CD4-positive, alpha-beta T cell treated with Interleukin-10 for 1 hour (primary cell): ENCODE measurements at places on chromosomes 11 and 22.

DNA sequence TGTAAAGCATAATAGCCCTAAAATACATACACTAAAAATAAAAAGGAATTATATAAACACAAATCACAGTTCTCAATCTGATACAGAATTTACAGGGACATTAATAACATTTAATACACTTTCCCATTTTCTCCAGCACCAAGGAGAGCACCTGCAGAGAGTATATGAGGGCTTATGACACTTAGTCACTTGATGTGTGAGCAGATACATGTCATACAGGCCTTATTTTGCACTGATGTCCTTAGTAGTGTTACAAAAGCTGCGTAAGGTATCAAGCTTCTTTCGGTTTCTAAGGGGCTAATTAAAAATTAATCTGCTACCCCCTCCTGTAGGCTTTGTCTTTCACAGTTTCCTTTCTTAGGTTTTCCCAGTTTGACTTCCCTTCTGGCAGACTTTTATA, 61.3 kb downstream of the TRIM44 start:
- DNase-seq, result no peak

DNA sequence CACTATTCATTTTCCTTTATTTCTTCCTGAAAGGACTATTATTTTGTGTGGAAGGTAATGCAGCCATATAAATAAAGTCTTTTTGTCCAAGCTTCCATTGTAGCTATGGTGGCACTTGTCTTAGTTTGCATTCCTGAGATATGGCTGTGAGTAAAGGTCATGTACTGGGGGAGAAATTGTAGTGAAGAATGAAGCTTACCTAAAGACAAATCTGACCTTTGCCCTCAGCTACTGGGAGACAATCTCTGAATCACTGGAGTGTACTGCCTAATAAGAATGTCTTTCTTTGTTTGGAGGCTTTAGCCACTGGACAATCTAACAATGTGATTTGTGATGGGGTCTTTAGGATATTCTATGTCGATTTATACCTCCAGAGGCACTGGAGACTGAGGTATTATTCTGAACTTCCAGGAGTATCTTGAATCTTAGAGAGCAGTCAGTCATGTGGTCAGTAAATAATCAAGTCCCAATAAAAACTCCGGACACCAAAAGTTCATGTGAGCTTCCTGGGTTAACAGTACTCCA, 39.7 kb upstream of the OR5AK2 start:
- no peak for DNase-seq

- DNase-seq, result no peak
Observed at GRCh38 chr11:69002110-69002569, 10.9 kb downstream of the MRGPRF start.

DNA sequence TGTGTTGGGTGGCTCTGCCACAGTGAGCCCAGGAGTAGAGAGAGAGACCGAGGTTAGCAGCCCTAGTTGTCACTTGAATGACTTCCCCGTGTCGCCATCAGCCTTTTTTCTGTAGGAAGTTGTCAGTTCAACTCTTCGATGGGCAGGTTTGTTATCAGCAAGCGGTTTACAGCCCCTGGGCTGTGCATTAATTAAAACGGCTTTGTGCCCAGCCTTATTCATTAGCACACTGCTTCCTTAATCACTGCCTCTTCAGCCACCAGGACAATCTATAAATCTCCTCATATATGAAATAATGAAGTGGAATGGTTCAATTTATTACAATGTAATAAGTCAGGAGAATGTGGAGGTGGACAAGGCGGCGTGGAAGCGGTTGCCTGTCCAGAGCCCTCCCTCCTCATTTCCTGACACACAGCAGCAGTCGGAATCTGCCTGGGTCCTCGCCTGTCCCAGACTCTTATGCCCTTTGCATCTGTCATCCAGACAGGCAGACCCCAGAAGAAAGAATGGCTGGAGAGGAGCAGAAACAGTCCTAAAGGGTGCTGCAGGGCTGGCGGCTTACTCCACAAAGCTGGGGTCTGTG, 122.4 kb upstream of the OPCML start:
- no peak for DNase-seq

- no peak for DNase-seq
Observed at GRCh38 chr22:42959576-42960509, 55.1 kb downstream of the PACSIN2 start.

GRCh38 chr11:69044111-69045013, 4.4 kb upstream of the TPCN2 start:
- DNase-seq, result peak; percentile 22

DNA sequence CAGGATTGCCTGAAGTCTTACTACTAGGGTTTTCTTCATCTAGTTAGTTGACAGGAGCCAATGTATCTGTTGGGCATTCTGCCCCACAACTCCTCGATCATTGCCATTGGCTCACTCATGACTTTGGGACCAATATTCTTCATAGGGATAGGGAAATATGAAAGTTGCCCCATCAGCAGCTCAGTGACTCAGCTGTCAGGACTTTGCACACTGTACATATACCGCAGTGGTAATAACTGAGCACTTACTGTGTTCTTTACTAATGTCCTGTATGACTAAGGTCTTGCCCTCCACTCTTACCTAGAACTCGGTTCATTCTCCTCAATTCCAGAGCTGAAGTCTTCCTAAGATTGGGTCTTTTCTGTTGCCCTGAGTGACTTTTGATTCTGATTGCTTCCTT, 46.8 kb upstream of the PGR start:
- DNase-seq, result no peak

DNA sequence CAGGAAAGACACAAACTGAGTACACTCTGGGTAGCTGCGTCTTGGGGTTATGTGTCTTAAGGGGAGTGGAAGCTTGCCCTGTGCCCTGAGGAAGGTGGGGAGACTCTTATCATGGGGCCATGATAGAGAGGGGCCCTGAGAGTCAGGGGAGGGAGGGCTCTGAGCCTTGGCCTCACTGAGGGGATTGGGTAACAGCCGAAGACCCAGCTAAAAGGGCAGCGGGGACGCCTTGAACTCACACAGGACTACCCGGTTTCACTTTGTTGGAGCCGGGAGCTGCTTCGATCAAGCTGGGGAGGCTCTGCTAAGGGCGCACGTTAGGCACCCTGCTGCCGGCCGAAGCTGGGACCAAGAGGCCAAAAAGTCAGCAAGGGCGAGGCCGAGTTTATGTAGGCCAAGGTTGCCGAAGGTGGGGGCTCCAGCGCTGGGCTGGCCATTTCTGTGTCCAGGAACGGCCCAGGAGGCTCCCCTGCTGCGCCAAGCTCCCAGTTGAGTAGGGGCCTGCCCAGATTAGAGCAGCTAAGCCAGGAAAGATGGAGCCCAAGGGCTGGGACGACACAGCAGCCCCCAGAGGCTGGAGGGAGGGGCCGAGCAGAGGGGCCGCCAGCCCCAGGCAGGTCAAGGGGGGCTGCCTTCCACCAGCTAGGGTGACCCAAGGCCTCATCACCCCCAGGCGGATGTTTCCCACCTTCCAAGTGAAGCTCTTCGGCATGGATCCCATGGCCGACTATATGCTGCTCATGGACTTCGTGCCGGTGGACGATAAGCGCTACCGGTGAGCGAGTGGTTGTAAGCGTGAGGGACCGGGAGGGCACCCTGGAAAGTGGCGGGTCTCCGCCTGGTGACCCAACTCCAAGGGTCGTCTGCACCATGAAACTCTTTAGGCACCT, 2.2 kb downstream of the TBX1 start:
- no peak for DNase-seq

DNA sequence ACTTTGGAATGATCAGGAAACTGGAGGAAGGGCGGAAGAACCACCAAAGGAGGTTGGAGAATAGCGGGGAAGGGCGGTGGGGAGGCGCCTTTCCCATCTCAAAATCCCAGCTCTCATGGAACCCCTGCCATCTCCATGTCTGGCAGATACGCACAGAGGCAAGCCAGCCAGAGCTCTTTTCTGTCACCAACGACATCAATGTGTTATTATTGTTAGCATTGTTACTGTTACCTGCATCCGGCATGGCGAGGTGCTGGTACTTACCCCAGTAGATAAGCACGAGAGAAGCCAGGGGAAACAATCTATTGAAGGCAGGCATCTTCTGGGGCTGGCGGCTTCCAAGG, 969 bp downstream of the SCN3B start:
- no peak for DNase-seq

DNA sequence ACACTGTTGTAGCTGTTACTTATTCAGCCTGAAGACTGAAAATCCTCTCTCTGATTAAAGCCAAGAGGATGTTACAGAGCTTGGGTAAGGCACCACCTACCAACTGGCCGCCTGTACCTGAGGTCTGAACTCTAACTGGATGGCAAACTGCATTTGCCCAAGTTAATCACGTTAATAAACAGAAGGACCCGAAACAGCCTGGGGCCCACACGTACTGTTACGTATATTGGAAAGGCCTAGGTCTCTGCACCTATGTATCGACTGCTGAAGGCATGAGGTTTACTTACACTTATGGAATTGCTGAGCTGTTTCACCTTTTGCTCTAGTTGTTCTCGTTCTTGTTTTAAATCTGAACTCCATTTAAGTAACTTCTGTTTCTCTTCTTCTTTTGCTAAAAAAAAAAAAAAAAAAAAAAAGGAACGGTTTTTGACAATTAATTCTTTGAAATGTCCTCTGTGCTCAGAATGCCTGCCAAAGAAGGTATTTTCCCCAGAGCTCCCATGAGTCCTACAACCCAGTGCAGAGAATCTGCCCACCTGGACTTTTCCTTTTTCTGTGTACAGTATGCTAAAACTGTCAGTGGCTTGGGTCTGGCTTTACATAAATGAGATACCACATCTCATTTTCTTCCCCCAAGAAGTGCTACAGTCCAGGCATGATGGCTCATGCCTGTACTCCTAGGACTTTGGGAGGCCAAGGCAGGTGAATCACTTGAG, 13.1 kb downstream of the LARGE2 start:
- DNase-seq, result no peak

DNA sequence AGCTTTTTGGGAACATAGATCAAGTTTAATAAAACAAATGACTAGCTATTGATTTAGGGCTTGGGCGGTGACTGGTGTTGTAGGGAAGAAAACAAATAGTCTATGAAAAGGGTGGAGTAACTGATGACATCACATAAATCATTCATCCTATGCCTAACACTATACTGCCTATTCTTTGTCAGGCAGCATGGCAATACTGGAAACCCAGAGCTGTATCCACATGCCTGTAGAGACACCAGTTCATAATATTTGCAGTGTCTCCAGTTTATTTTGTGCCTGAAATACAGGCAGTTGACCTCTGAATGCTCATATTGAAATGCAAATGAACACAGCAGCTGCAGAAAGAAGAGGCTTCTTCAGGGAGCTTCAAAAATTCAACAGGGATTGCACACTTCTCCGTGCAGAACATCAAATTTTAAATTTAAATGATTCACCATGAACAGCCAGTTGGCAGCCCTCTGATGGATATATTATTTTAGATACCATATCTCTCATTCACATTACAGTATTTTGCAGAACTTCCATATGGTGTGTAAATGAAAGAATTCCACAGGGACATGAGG, 283.1 kb upstream of the CTSC start:
- no peak for DNase-seq

DNA sequence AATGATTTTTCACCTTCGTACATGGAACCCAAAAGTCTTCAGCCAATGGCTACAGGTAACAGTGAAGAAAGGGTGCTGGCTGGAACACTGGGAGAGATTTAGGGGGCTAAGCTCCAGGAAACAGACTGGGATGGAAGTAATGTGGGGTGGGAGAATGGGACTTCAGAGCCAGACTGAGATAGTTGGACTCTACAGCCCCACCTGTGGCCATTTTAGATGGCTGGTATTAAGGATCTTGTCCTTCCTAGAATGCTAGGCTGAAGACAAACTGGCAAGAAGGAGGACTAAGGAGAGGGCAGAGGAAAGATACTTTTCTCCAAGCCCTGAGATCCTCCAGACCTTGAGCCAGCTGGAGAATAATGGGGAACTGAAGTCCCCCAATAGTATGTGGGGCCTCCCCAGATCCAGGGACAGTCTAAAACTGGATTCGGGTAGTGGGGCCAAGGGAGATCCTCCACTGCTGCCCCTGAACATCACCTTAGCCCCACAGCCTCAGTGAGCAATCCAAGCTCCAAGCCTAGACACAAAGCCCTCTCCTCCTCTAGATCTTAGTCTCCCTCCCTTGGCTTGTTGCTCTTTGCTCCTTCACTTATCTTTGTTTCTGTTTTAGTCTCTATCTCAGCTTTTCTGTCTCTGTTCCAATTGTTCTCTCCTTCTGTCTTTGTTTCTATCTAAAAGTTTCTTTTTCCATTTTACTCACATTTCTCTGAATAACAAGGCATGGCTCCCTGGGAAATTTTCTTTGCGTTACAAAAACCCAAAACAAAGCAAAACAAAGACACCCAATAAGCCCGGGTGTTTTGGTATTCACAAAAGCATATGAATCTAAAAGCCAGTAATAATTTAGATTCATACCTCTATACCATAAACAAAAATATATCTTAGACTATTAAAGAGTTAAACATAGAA, 16.2 kb upstream of the RRAS2 start:
- DNase-seq, result no peak

- peak; percentile 70 for DNase-seq
Observed at GRCh38 chr11:34926101-34926830, 9.8 kb downstream of the PDHX start.

DNA sequence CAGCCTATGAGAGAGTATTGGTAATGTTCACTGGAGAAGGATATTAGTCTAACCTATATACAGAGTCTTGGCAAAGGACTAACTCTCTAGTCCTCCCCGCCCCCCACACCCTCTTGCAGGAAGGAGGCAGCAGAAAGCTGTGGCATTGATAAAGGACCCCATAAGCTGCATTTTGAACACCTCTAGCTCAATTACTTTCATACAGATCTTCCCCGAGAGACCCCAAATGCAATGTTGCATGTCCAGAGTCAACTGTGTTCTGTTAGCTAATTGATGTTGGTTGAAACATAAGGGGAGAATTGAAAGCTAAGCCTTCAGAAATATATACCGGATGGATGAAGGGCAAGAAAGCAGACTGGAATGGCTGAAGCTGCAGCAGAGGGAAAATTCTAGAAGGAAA, 2.8 kb downstream of the MAP6 start:
- no peak for DNase-seq

- DNase-seq, result no peak
Observed at GRCh38 chr11:68536706-68537105, 76.2 kb downstream of the PPP6R3 start.

- DNase-seq, result no peak
Observed at GRCh38 chr11:57210781-57211180, 26.3 kb downstream of the APLNR start.

DNA sequence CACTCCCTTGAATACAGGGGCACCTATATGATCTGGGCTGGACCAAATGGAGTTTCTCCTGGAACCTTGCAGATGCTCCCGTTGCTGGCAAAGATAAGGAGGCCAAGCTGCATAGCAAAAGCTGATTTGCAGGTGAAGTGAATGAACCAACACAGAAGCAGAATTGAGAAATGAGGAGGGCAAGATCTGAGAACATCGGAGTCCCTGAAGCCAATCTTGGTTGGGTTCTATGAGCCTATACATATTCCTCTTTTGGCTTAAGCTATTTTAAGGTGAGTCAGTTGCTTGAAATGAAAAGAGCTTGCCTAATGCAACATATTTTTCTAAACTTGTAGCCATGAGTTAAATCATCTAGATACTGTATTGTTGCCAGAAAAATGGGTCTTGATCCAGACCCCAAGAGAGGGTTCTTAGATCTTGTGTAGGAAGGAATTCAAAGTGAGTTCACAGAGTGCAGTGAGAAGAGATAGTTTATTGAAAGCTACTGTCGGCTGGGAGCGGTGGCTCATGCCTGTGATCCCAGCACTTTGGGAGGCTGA, 23.5 kb downstream of the WEE1 start:
- no peak for DNase-seq
